M059J (cell line): ENCODE measurements at places on chromosomes 7 and 10. TPM values are rescaled to one million over a fixed set of nuclear protein-coding genes. Genes with fewer than 3 reads are reported as not detected.

- no peak for DNase-seq
Measured at GRCh38 chr7:70512761-70513160, 619.2 kb upstream of the GALNT17 start.

DNA sequence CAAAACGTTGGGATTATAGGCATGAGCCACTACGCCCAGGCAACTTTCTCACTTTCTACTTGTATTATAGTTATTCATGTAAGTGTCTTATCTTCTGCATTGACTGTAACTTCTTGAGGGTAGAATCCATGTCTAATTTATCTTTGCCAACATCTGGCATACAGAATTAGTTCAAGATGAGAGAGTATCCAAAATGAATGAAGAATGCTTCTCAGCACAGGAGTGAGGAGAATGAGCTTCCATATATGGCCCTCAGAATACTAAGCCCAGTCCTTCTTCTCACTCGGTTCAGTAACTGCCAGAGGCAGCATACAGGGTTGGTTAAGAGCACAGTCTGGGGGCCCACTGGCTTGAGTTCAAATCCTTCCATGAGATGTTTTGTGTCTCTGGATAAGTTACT lies 75.0 kb upstream of the LRRC17 start:
- DNase-seq, result no peak

- no peak for DNase-seq
Measured at GRCh38 chr7:46606761-46607160, 685.7 kb upstream of the IGFBP3 start.

DNA sequence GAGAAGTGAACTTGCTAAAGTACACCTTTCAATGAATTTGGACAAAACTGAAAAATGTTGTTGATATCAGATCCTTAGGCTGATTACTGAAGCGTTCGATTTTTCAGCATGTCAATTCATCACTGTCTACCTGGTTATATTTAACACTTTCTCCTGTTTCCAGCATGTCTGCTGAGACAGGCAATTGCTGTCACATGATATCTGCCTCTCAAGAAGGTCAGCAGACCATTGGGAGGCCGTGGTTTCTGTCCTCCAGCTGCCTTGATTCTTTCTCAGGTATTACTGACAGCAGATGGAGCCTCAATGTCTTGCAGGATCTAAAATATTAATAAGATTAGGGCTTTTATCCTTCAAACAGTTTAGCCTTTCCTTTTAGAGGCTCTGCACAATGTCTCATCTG lies 127.5 kb downstream of the SNX10 start:
- DNase-seq, result no peak

Gene PRR15
- total RNA-seq, result 0.17 TPM in 1 of 2 replicates, not detected in the other

Gene RTKN2
- 7.9 and 8.4 TPM in 2 replicates for total RNA-seq
